H1 (cell line): ENCODE measurements at places on chromosomes 12 and 14. TPM values are rescaled to one million over a fixed set of nuclear protein-coding genes. Genes with fewer than 3 reads are reported as not detected.

Gene NYNRIN
- 18.3 and 19.6 TPM in 2 replicates for total RNA-seq

Gene DRAM1
- 5.7 and 6.2 TPM in 2 replicates for total RNA-seq

Gene CRIP2
- 4.0 and 4.2 TPM in 2 replicates for total RNA-seq

Gene KRT72
- not detected in 2 replicates for total RNA-seq

Gene ATF7
- total RNA-seq, result 16.6 and 18.4 TPM in 2 replicates

Gene NID2
- total RNA-seq, result 6.1 and 6.9 TPM in 2 replicates

Gene FOXG1
- total RNA-seq, result 0.24 and 0.29 TPM in 2 replicates

Gene COCH
- 30.0 and 30.8 TPM in 2 replicates for total RNA-seq

Gene WSCD2
- 1.7 and 2.2 TPM in 2 replicates for total RNA-seq

Gene PPM1H
- total RNA-seq, result 35.6 and 36.1 TPM in 2 replicates
